ENCODE measurements at places on chromosomes 3 and 15.

GRCh38 chr3:102974333-102974732, 539.5 kb downstream of the ZPLD1 start:
- no peak for DNase-seq

DNA sequence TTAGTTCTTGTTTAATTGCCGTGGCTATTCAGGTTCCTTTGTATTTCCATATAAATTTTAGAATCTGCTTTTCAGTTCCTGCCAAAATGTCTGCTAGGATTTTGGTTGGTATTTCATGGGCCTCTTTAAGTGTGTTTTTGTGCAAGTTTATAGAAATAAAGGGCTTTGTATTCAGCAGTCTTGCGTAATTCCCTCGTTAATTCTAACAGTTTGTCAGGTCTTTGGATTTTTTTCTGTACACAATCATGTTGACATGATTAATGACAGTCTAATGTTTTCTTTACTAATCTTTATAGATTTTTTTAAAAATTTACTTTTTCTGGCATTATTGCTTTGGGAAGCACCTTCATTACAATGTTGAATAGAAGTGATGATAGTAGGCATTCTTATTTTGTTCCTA, 120.9 kb downstream of the NEK11 start:
- no peak for DNase-seq

GRCh38 chr15:34620142-34620541, 36.7 kb upstream of the GOLGA8B start:
- DNase-seq, result no peak

DNA sequence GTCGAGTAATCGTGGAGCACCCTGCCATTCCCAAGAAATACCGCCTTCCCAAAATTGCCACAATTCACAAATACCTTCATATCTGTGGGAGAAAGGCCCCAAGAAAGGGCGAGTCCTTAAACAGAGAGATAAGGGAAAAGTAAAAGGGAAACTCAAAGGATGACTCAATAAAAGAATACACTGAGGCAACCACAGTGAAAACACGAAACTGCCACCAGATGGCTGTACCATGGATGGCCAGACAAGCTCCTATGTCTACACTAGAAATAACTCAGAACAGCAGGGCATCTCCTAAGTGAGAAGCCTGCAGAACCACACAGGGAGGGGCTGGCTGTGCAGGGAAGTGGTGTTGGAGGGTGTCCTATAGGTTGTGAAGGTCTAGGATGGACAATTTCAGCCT, 25.0 kb downstream of the SRGAP3 start:
- no peak for DNase-seq

DNA sequence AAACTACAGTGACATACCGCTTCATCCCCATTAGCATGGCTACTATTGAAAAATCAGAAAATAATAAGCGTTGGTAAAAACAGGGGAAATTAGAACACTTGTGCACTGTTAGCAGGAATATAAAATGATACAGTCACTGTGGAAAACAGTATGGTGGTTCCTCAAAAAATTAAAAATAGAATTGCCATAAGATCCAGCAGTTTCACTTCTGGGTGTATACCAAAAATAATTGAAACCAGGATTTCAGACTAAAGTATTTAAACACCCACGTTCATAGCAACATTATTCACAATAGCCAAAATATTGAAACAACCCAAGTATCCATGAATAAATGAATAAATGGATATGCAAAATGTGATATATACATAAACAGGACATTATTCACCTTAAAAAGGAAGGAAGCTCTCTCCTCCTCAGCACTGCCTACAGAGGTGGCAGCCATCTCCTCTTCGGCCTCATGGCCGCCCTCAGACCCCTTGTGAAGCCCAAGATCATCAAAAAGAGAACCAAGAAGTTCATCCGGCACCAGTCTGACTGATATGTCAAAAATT, 34.1 kb downstream of the NGLY1 start:
- DNase-seq, result no peak

DNA sequence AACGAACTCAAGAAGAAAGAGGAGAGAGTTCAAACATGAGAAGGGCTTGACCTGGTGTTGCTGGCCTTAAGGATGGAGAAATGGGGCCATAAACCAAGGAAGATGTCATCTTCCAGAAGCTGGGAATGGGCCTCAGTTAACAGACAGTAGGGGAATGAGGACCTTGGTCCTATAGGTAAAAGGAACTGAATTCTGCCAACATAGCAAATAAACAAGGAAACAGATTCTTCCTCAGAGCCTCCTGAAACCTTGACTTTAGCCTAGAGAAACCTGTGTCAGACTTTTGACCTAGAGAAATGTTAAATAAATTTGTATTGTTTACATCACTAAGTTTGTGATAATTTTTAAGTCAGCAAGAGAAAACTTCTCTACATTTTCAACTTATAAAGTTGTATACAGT, 336.8 kb downstream of the PLCL2 start:
- DNase-seq, result no peak

- no peak for DNase-seq
These were observed 276.6 kb upstream of the GADL1 start for GRCh38 chr3:31170932-31171670.

GRCh38 chr3:30368978-30369377, 237.4 kb upstream of the TGFBR2 start:
- DNase-seq, result no peak

DNA sequence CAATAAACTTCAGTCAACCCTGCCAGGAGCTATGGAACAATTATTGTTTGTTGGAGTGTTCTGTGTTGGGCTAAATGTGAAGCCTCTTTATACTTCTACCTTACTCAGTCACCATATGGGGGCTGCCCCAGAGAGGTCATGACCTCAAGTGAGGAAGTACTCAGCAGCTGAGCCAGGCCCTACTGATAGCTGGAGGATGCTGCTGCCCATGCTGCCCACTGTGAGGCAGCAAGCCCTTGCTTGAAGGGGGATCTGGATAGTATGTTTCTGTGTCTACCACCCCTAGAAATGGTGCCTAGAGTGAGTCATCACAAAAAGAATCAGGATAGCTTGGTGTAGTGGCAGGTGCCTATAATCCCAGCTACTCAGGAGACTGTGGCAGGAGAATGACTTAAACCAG, 4.5 kb upstream of the RPL24 start:
- no peak for DNase-seq

GRCh38 chr3:133188996-133189395, 150.8 kb downstream of the TMEM108 start:
- DNase-seq, result no peak

Data from breast epithelium (tissue), 4 donors.